ENCODE measurements at places on chromosomes 3 and 15. TPM values are rescaled to one million over a fixed set of nuclear protein-coding genes. Genes with fewer than 3 reads are reported as not detected.

GRCh38 chr3:159711560-159712333 lies 276.9 kb upstream of the IL12A start:
- no peak for DNase-seq

- DNase-seq, result no peak
Measured at GRCh38 chr3:163019260-163019659, 1522.7 kb downstream of the OTOL1 start.

DNA sequence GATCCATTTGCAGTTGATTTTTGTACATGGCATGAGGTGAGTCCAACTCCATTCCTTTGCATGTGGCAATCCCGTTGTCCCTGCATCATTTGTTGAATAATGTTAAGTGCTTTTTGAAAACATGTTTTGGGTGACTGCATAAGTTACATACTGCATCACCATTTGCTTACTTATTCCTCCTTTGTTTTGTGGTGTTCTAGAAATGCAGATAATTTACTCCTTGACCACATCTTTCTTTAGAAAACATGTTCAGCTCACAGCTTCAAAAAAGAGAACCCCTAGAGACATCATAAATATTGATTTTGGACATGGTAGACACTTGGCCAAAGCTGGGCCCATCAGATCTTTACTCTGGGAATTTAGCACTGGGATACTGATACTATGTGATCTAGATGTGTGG lies 135.3 kb upstream of the DAZL start:
- DNase-seq, result no peak

DNA sequence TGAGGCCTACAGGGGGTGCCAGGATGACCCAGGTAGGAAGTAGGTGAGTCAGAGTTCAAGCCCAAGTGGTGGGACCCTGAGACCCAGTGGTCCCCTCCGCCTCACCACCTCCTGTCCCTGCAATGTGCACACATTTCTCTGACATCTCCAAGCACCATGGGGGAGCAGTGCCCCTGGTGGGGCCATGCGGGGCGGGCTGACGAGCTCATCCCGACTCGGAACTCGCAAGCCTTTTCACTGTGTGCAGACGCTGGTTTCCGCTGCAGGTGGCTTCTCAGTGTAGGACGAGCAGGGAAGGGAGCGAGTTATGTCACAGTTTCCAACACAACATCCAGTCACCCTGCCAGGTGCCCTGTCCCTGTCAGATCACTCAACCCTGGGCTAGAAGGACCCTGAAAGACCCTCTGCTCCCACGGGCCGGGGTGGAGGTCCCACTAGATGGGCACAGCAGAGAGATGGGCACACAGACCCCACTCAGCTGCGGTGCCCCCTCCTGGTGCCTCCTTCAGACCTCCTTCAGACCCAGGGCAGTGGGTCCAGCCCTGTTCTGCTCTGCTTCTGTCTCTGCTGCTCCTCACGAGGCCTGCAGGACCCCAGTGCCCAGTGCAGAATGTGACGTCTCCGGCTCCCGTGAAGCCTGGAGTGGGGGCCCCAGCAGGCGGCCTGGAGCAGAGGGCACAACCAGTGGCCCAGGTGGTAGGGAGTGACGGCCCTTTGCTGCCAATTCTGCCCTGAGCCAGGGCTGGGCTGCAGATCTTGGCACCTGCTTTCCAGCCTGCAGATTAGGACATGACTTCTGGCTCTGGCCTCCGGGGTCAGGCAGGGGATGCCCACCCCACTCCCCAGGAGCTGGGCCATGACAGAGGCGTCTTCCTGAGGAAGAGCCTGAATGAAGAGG lies 102.0 kb upstream of the RPL32 start:
- no peak for DNase-seq

GRCh38 chr3:66499881-66500575 lies 794 bp downstream of the LRIG1 start:
- peak; percentile 50 for DNase-seq

- DNase-seq, result no peak
Measured at GRCh38 chr15:73946046-73946721, 19.9 kb downstream of the LOXL1 start.

GRCh38 chr3:183898028-183898431 lies 13.3 kb upstream of the PARL start:
- DNase-seq, result no peak

DNA sequence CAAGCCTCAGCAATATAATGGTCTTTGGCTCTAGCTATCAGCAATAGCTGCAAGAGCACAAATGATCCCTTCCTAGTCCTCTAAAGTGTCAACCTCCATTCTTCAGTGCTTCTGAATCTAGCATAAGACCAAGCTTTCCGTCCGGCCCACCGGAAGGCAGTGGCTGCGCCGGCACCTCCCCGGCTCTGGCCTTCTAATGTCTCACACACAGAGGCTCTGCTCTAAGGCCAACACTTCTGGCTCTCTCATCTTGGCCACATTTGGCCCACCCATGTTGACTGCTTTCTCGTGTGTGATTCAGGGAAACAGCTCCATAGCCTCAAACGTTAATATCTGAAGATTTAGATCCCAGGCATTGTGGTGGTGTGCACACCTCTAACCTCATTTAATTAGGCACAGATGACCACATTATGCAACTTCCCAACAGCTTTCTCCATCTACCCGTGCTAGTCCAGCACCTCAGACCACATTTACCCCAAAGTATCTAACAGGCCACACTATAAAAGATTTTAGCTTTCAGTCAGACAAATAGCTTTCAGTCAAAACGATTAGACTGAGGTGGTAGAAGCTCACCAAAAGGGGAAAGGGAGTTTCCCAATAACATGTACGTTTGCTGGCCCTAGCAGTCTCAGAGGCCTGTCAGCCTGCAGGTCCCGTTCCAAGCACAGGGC lies 19.3 kb downstream of the SLC51A start:
- DNase-seq, result no peak

- DNase-seq, result no peak
Measured at GRCh38 chr3:61954097-61954540, 392.7 kb downstream of the PTPRG start.

The ST8SIA2 gene
- total RNA-seq, result not detected

The AADACL2 gene
- not detected for total RNA-seq

The FOXB1 gene
- total RNA-seq, result not detected

Measured in activated naive CD4-positive, alpha-beta T cell treated with anti-CD3 and anti-CD28 coated beads, Interleukin-2, amount 50 U/mL, for 72 hours (primary cell).